A549 treated with RU486 at 1 μM for 4 hours (cell line): ENCODE measurements at places on chromosomes 13 and 19. TPM values are rescaled to one million over a fixed set of nuclear protein-coding genes. Genes with fewer than 3 reads are reported as not detected.

IGFL1 gene
- 2.2 to 3.1 TPM (median 2.6 TPM) in 5 replicates for total RNA-seq

WDR88 gene
- total RNA-seq = 0.16 TPM in 1 of 5 replicates, not detected in the others

LCP1 gene
- 0.07 to 0.25 TPM (median 0.13 TPM) in 5 replicates for total RNA-seq

ZFR2 gene
- total RNA-seq = 0.25 to 0.56 TPM (median 0.48 TPM) in 3 of 5 replicates, not detected in the others

ZNF560 gene
- total RNA-seq = not detected in 5 replicates

SYDE1 gene
- 11.5 to 18.5 TPM (median 14.0 TPM) in 5 replicates for total RNA-seq

DCT gene
- total RNA-seq = not detected in 5 replicates

FGF14 gene
- not detected in 5 replicates for total RNA-seq

ZNF585A gene
- 5.6 to 7.2 TPM (median 6.1 TPM) in 5 replicates for total RNA-seq

PTPRS gene
- total RNA-seq = 18.0 to 28.6 TPM (median 20.9 TPM) in 5 replicates

DDX49 gene
- 27.8 to 48.0 TPM (median 43.2 TPM) in 5 replicates for total RNA-seq

CYP2A6 gene
- 0.26 TPM in 1 of 5 replicates, not detected in the others for total RNA-seq

NOSIP gene
- total RNA-seq = 80.5 to 105 TPM (median 102 TPM) in 5 replicates

CDC42EP5 gene
- 0.51 TPM in 1 of 5 replicates, not detected in the others for total RNA-seq

HIPK4 gene
- total RNA-seq = 0.15 to 0.32 TPM (median 0.19 TPM) in 5 replicates

MPND gene
- total RNA-seq = 5.8 to 14.0 TPM (median 10.1 TPM) in 5 replicates

OR7A10 gene
- not detected in 5 replicates for total RNA-seq

SMAD9 gene
- total RNA-seq = 0.05 to 0.13 TPM (median 0.09 TPM) in 5 replicates

INSR gene
- total RNA-seq = 1.4 to 2.6 TPM (median 2.3 TPM) in 5 replicates

ZNF578 gene
- not detected in 5 replicates for total RNA-seq

FFAR2 gene
- total RNA-seq = not detected in 5 replicates

PTGIR gene
- total RNA-seq = 0.22 TPM in 1 of 5 replicates, not detected in the others
